ENCODE measurements at places on chromosomes 4 and X. TPM values are rescaled to one million over a fixed set of nuclear protein-coding genes. Genes with fewer than 3 reads are reported as not detected.

TCP11X2 gene
- polyA plus RNA-seq: not detected

ETDA gene
- polyA plus RNA-seq: not detected

ODAPH gene
- not detected for polyA plus RNA-seq

GCNA gene
- polyA plus RNA-seq: 1.6 TPM

ADGRG4 gene
- 0.43 TPM for polyA plus RNA-seq

- no peaks in the 10 kb centered on the region for H3K36me3 ChIP-seq
- DNase-seq: no peak
These were observed 112.6 kb upstream of the ZNF827 start for GRCh38 chr4:146051223-146051622.

GRCh38 chr4:21413807-21414370 lies 534.7 kb downstream of the KCNIP4 start:
- H3K27ac ChIP-seq: no peak overlapping the region
- no peak overlapping the region for H3K4me3 ChIP-seq
- H3K27me3 ChIP-seq: no peaks in the 10 kb centered on the region
- H3K36me3 ChIP-seq: no peaks in the 10 kb centered on the region
- no peak for DNase-seq

GRCh38 chr4:95898226-95898625 lies 58.3 kb downstream of the PDHA2 start:
- no peaks in the 10 kb centered on the region for H3K27me3 ChIP-seq
- DNase-seq: no peak
- H3K4me1 ChIP-seq: no peaks in the 10 kb centered on the region
- no peak overlapping the region for H3K4me3 ChIP-seq
- no peaks in the 10 kb centered on the region for H3K36me3 ChIP-seq

GRCh38 chrX:130179170-130179569 lies 7.4 kb downstream of the RAB33A start:
- H3K4me1 ChIP-seq: no peaks in the 10 kb centered on the region
- no peak for DNase-seq
- H3K4me3 ChIP-seq: no peak overlapping the region
- H3K27ac ChIP-seq: no peak overlapping the region
- no peaks in the 10 kb centered on the region for H3K27me3 ChIP-seq
- no peaks in the 10 kb centered on the region for H3K36me3 ChIP-seq

DNA sequence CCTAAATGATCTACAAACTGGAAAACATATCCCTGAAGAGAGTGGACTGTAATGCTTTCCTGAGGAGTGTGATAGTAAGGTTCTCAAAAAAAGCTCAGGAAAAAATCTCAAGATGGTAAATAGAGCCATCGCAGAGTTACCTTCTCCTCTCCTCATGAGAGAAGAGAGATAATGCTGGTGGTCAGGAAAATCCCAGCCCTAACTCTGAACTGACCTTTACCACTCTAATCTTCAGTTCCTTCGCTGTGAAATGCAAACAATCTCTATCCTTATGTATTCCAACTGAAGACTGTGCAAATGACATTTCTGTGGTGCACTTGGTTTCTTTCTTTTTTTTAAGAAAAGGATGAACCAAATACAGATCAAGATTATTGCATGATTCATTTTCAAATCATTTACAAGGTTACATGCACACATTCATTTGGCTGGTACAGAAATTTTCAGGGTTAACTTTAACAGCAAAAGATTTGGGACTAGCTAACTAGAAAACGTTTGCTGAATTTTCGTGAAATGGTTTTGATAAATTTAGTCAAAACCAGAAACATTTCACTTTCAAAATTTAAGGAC lies 8.3 kb downstream of the PPM1K start:
- H3K36me3 ChIP-seq: peaks cover 4% of the 10 kb centered on the region
- H3K27ac ChIP-seq: no peak overlapping the region
- no peak overlapping the region for H3K4me3 ChIP-seq
- H3K27me3 ChIP-seq: no peaks in the 10 kb centered on the region
- H3K4me1 ChIP-seq: no peaks in the 10 kb centered on the region
- DNase-seq: peak; percentile 3

GRCh38 chr4:113384600-113384999 lies 335.1 kb downstream of the ANK2 start:
- no peak overlapping the region for H3K27ac ChIP-seq
- DNase-seq: no peak
- no peak overlapping the region for H3K4me3 ChIP-seq
- H3K4me1 ChIP-seq: no peaks in the 10 kb centered on the region
- no peaks in the 10 kb centered on the region for H3K27me3 ChIP-seq

- H3K4me3 ChIP-seq: peak overlapping the region; percentile 81
- peaks cover 2% of the 10 kb centered on the region for H3K36me3 ChIP-seq
- H3K4me1 ChIP-seq: peaks cover 4% of the 10 kb centered on the region
- peak; percentile 79 for DNase-seq
- H3K27ac ChIP-seq: peak overlapping the region; percentile 91
These were observed 708 bp downstream of the ARAP2 start for GRCh38 chr4:36243355-36244256.

- H3K4me3 ChIP-seq: no peak overlapping the region
- H3K36me3 ChIP-seq: no peaks in the 10 kb centered on the region
- DNase-seq: no peak
- no peaks in the 10 kb centered on the region for H3K27me3 ChIP-seq
- H3K4me1 ChIP-seq: no peaks in the 10 kb centered on the region
These were observed 105.5 kb upstream of the DDIT4L start for GRCh38 chr4:100295792-100296191.

- no peak for DNase-seq
- no peaks in the 10 kb centered on the region for H3K27me3 ChIP-seq
- H3K27ac ChIP-seq: no peak overlapping the region
These were observed 161.0 kb upstream of the GATB start for GRCh38 chr4:151921811-151922210.

DNA sequence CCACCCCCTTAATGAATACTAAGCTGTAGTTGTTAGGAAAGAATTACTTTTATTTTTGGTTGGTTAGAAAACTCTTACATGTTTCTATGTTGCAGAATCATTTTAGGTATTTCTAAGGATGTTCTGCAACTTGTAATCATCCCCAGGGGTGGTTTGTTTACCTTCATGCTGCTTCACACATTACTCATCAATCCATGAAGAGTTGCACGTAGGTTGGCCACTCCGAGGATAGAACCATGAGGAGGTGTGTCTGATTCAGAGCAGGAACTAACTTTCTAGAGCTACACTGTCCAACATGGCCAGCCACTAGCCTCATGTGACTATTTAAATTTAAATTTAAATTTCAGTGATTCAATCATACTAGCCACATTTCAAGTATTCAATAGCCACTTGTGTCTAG lies 127.2 kb upstream of the FRMPD4 start:
- no peak overlapping the region for H3K27ac ChIP-seq
- no peaks in the 10 kb centered on the region for H3K4me1 ChIP-seq
- H3K4me3 ChIP-seq: no peak overlapping the region
- H3K36me3 ChIP-seq: no peaks in the 10 kb centered on the region
- no peak for DNase-seq

Data from small intestine (tissue), 16 donors.